ENCODE measurements at places on chromosomes 3 and 15.

DNA sequence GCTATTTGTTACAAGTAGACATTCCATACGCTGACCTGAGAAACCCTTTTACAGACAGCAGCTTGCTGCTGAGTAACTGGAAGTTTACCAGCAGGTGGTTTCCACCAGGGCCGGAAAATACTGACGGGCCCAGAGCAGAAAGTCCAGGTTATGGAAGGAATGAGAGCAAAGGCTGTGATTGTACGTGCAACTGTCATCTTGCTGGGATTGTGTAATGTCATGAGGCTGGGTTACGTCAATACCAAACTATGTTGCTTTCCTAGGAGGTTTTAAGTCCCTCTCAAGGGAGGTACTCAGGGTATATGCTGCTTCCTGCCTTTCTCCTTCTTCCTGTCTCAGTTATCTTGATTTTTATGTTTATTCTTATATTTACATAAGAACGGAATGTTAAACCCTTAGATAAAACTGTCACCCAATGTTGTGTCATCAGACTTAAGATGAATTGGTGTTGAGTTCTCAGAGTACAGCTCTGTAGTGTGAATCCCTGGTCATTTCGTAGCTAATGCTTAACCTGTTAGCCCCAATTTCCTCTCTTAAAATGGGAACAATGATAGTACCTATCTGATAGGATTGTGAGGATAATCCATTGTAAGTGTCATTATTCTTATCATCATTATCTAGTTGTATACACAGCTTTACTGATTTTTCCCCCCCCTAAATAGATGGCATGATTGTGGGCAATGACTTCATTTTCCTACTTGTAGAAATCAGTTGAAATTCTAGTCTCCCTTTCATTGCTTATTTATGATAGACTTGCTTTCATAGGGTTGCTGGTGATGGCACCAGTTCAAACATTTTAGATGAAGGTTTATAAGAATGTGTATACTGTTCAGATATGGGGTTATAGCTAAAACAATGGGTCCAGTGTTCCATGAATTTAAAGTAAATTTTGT, 101.4 kb downstream of the FNDC3B start:
- DNase-seq, result no peak

DNA sequence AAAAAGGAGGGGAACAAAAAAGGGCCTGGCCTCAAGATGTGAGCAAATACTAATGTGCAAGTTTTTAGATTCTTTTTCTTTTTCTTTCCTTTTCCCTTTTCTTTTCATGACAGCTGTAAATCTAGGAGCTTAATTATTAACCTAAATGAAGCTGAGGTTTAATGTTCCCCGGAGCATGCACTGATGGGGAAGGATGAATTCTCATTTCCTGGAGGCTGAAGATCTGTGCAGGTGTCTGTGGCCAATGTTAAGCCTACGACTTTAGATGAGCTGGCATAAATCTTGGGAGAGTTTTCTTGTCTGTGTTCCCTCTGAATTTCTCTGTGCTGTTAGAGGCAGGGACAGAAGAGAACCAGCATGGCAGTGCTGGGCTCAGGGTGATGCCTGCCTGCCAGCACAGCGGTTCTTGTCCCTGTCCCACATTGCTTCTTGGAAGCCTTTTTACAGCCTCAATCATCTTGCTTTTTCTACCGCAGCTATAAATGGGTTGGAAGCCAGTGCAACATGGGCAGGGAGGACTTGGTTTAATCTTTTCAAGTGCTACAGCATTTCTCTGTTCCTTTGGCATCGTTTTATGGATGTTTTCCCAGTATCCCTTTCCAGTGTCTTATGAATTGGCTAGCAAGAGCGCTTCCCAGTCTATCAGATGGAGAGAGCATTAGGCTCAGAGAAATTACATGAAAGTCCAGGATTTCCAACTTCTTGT, 119.1 kb downstream of the ATG7 start:
- no peak for DNase-seq

DNA sequence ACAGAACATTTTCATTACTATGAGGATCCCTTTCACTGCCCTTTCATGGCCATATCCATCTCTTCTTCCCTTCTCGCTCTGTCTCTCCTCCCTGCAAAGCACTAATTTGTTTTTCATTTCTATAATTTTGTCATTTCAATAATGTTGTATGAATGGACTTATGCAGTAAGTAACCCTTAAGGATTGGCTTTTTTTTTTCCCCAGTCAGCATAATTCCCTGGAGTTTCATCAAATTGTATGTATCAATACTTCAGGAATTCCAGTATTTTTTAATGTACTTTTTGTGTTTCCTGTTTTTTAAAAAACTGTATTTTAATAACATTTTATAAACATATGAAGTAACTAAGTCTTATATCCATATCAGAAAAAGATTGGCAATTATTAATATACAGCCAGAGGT, 1016.0 kb upstream of the SEMA6D start:
- DNase-seq, result no peak

- DNase-seq, result no peak
These were observed 45.4 kb upstream of the ROPN1 start for GRCh38 chr3:124037326-124037725.

DNA sequence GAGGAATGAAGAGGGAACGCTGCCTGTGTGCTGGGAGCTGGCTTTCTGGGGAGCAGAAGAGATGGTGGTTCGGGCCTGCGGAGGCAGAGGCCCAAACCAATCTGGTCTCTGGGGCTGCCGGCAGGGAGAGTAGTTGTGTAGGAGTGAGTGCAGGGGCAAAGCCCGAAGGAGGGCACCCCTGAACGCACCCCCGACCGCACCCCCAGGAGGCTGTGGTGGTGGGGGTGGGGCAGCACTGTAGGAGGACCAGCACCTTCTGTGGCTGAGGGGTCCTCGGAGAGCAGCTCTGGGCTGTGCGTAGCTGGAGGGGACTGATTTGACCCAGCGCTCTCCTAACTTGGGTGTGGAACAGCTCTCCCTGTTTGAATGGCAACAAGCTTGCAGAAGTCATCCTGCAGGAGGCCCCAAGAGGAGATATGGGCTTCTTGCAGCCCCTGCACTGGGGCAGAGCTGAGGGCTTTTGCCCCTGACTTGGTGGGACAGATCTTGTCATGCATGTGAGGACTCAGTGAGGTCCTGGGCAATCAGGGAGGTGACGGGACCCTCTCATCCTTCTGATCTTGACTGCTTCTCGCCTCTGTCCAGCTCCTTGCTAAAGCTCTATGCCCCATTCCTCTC, 26.1 kb downstream of the C15orf39 start:
- DNase-seq, result no peak

DNA sequence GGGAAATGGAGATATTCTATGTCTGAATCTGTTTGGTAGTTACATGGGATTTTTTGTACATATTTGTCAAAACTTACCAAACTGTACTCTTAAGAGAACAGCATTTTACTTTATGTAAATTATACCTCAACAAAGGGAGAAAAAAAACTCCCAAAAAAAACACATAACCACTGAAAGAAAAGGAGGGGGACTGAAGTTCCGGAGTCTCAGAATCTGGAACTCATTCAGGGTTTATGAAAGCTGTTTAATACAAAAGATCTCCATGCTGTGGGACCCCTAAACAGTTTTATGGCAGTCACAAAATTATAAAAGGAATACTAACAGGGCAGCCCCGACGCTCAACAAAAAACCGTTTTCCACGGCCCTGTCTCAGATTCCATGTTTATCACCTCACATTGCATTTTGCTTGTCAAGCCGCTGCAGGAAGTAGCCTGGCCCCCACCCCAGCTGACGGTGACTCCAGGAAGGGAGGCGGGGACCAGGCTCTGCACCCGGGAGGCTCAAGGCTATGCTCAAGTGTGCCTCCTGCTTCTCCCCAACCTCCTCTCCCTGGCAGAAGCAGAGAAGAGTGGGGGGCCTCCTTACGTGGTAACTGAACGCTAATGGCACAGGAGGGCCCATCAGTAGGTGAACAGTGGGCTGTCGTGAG, 29.3 kb downstream of the RFT1 start:
- no peak for DNase-seq

DNA sequence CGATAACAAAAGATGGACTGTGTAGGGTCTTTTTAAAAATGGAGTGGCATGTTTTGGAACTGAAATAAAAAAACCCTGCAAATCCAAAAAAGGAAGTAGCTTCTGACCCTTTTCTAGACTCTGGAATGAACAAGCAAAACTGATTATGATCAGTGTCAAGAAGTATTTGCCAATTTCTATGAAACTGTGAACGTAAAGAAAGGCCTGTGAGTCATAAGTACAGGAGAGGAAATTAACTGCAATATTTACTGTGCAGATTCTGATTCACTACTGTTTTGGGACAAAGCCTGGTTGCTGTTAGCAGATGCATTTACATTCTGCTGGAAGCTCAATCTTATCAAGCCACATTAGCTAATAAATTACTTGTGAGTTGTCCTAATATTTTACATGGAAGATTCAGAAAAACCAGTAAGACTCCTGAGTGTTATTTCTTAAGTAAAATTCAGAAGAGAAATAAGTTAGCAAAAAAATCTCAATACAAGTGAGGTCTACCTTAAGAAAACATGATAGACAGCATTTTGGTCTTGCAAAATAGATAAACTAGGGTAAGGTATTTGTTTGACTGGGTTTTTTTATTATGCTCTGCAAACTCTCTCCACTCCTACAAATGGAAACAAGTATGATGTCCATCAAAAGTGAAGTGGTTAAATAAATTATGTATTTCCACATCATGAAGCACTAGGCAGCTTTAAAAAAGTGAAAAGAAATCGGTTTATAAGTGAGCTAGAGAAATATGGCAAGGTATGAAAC, 90.2 kb upstream of the LMOD3 start:
- no peak for DNase-seq

DNA sequence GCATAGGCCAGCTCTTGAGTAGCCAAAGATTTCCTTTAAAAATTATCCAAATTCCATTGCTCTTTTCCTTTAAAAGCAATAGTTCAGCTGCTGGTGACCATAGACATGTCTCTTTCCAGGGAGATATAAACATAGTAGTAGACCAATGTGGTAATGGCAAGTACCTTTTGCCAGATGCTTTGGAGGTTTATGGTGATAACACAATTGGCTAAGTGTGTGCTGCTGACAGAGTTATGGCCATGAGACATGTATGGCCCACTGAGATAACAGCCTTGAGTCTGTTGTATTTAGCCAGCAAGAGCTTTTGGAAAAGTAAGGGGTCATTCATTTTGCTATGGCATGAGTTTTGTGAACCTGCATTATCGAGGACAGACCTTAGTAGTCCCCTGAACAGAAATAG, 1146.8 kb downstream of the TUSC7 start:
- no peak for DNase-seq

- no peak for DNase-seq
These were observed 81.9 kb upstream of the PLXND1 start for GRCh38 chr3:129688271-129688895.

DNA sequence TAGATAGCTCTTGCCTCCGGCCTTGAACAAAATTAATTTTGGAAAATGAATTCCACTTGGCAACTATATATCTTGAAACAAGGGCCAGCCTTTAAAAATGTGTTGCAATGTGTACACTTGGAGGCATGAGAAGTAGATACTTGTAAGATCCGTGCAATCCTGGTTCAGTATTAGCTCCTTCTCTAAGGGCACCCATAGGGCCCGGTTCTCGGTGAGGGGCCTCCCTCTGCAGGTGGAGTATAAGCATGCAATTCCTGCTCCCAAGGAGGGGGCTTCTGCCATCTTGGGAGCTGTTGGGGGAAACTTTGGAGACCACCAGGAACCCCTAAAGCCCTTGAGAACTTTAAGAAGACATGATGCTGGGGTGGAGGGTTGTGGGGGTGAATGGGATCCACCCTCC, 388.7 kb upstream of the RGMA start:
- DNase-seq, result no peak

DNA sequence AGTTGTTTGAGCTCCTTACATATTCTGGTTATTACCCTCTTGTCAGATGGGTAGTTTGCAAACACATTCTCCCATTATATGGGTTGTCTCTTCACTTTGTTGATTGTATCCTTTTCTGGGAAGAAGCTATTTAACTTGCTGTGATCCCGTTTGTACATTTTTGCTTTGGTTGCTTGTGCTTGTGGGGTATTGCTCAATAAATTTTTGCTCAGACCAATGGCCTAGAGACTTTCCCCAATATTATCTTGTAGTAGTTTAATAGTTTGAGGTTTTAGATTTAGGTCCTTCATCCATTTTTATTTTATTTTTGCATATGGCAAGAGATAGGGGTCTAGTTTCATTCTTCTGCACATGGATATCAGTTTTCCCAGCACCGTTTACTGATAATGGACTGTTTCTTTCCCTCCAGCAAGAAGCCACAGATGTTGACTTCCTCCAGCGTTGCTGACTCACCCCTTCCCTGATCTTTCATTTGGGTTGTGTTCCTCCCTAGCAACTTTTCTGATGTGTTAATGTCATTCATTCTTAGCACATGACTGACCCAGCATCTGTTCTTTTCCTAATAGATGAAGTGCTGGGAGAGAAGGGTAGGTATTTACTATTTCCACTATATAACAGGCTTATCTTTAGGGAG, 166.7 kb upstream of the SGO1 start:
- no peak for DNase-seq

DNA sequence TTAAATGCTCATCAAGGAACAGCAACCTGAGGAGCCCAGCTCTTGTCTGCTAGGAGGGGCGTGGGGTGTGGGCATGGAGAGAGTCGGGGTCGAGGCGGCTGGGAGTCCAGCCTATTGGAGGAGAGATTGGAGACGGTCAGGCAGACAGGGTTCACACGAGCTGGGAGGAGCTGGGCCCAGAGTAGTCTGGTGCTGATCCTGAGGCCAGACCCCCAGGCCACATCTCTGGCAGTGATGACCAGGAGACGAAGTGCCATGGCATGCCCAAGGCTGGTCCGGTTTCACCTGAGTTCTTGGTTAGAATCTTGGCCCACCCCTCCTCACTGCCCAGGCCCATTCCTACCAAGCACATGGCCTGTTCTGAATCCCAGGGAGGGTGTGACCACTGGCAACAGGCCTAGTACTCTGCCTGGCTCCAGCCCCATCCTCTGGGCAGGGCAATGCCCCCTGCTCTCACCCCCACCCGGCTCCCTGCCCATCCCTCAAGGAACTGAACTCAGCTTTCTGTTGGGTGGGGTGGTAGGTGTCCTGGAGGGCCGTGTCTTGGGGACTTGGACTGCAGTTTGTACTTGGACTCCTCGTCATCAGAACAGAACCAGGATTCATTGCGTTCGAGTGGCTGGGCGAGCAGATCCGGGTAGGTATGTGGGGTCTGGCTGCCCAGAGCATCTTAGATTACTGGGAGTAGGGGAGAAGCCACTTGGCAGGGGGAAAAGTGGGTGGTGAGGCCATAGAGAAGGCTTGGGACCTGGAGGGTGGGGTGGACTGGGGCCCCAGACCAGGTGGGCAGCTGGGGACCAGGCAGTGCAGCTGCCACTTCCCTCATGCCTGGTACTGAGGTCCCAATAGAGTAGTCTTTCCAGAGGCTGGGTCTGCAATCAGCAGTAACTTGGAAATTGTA, 20.8 kb downstream of the SLC28A1 start:
- no peak for DNase-seq

- no peak for DNase-seq
These were observed 1325.8 kb upstream of the ALCAM start for GRCh38 chr3:104040896-104041295.

- no peak for DNase-seq
These were observed 353.9 kb upstream of the ROPN1 start for GRCh38 chr3:124345845-124346244.

- DNase-seq, result no peak
These were observed 133.3 kb upstream of the CHL1 start for GRCh38 chr3:63095-63765.

- no peak for DNase-seq
These were observed 11.9 kb downstream of the NPHP3 start for GRCh38 chr3:132710311-132710710.
